ENCODE measurements at places on chromosomes 13 and 19.

GRCh38 chr13:70391678-70392077 lies 283.4 kb upstream of the KLHL1 start:
- no peak for DNase-seq

DNA sequence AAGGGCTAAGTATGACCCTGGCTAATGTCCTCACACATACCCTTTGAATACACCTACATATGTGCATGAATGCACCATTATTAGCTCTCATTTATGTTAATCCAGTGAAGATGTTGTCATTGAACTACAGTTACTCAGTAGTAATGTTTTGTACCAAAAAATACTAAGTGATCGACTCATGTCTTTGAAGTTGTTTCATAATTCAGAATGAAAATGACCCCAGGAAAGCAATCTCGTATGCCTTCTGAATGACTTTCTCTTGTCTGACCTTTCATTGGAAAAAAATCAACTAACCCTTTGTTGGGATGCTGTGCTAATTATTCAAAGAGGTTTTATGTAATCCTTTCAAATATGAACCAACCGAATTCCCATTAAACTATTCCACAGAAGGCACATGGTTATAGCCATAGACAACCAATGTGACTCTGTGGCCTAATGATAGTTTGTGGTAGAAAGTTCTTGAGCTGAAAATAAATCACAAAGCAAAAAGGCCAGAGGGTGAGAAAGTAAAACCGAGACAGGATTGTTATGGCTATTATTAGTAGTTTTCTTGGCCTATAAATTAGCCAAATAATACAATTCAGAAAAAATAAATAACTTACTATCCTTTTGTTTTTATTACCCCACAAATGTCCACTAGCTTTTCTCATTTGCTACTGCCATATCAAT lies 86.8 kb upstream of the STARD13 start:
- DNase-seq = no peak

GRCh38 chr19:44814517-44814916 lies 5.6 kb downstream of the BCAM start:
- no peak for DNase-seq

DNA sequence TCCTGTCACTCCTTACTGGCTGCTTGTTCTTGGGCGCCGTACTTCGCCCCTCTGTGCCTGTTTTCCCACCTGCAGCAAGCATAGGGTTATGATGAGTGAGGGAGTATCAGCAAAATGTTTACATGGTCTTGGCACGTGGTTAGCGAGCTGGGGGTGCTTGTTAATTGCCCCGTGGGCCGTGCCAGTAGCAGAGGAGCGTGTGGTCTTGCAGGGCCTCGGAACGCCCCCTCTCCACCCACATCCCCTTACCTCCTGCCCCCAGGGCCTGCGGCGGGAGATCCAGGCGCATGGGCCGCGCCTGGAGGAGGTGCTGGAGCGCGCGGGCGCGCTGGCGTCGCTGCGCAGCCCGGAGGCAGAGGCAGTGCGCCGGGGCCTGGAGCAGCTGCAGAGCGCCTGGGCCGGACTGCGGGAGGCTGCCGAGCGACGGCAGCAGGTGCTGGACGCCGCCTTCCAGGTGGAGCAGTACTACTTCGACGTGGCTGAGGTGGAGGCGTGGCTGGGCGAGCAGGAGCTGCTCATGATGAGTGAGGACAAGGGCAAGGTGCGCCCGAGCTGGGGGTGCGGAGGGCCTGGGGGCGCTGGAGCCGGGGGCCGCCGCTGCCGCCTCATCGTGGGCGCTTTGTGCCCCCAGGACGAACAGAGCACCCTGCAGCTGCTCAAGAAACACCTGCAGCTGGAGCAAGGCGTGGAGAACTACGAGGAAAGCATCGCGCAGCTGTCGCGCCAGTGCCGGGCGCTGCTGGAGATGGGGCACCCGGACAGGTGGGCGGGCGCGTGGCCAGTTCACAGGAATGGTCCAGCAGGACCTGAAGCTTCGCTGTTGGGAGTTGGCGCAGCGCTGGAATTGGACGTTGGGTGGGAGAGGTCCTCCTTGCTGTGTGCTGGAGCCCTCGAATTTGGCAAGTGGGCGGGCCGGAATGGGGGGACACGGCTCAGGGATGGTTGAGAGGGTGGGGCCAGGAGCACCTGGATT lies 22.5 kb upstream of the SHKBP1 start:
- no peak for DNase-seq

DNA sequence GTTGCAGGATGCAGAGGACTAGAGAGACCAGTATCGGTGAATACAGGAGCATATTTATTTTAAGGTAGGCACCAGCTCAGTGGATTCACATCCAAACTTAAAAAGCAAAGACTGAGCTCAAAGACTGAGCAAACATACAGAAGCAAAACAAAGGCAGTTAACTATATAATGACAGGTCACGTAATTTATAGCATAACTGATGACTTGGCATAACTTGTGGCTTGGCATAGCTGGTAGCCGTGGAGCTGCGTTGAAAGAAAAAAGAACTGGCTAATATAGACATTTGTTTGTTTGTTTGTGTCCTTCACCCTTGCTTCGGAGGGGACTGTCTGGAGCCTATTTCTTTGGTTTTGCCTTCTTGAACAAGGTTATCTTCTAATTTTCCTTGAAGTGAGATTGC lies 33.7 kb downstream of the ZNF493 start:
- DNase-seq = no peak
